AML-193 (cell line): ENCODE measurements at places on chromosomes 4 and X.

DNA sequence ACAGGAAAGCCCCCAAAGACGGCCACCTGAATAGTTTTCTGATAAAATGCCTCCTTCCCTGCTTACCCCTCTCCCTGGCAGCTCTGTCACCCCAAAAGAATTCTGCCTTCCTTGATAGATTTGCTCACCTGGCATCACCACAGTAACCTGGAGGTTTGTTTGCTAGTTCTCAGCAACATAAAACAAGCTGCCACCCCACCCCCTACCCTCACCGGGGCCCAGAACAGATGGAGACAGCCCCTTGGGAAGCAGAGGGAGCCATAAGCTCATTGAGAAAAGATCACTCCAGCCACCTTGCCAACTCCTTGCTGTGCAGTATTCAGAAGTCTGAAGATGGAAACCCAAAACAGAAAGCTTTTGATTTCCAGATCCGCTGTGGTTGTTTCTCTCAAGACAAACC lies 108.6 kb downstream of the DHX15 start:
- no peak for DNase-seq

DNA sequence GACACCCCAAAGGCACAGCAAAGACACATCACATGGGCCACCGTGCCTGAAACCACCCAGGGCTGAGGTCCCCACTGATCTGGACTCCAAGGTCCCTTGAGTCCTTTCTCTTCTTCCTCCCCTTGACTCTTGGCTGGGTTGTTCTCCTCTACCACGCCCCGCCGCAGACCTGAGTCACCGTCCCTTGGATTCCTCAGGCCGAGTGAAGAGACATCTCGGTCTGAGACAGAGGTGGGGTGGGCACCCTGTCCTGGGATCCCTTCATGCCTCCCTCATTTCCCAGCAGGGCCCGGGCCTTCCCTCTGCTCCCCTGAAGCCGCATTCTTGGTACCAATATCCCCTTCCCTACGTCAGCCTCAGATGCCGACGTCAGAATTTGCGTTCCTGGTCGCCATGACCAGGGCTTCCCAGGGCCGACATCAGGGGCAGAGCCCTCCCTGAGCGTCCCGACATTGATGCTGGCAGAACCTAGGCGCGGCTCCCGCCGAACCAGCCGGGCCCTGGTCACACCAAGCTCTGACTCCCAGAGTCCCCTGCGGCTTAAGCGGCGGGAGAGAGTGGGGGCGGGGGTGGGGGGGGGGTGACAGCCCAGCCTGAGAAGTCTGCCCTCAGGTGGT lies 498 bp downstream of the MAGEA10 start:
- no peak for DNase-seq

DNA sequence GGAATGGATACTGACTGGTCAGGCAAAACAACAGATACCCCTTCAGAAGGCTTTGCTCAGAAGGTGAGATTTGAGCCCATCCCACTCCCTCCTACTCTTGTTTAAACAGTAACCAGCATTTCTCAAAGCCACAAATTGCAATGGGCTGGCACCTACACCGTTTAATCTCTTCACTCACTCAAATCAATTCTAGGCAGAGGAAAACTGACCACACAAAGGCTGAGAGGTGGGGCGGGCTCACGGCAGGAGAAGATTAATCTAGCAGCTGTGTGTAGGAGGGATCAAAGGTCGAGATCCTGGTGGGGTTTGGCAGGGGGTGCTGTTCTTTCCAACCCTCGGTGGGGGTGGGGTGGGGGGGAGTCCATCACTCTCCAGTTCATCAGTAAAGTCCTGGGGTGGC lies 622.4 kb downstream of the BCOR start:
- no peak for DNase-seq

DNA sequence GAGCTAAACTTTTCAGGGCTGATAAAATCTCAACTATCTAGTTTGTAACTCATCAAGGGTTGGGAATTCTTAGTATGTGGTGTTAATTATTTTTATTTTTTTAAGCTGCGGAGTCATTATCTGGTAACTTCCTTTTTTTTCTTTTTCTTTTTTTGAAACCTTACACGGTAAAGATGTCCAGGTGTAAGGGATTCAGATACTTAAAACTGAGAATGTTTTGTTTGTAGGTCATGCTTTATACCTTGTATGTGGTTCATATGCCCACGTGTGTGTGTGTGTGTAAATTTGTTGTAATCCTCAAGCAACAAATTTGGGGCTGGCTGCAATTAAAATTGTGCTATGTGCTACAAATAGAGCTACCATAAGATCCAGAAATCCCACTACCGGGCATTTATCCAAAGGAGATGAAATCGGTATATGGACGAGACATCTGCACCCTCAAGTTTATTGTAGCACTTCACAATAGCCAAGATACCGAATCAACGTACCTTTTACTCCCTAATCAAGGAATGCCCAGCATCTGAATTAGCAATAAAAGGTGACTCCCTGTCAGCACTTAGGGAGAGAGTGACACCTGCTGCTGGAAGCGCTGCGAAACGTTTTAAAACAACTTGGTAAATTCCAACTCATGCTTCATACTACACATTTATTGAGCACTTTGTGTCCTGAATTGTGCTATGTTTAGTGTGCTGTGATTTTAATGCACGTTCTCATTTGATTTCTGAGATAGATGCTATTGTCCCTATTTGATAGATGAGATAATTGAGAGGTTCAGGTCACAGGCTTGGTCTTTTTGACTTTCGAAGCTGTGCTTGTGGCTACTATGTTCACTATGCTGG lies 16.1 kb downstream of the MSMO1 start:
- peak; percentile 16 for DNase-seq

- no peak for DNase-seq
These were observed 39.2 kb downstream of the TRIM2 start for GRCh38 chr4:153243468-153243867.

DNA sequence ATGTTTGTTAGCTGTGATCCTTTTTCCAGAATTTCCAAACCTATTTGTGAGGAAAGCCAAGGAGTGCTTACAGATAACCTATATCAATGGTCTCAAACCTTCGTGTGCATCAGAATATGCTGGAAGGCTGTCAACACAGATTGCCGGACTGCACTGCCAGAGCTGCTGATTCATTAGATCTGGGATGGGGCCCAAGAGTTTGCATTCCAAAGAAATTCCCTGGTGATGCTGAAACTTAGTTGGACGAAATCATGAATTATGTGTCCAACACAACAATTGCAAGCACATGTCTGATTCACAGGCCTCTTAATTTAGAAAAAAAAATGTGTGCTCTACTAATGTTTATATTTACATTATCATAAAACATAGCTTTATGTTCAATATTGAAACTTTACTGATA lies 544.0 kb upstream of the AMOT start:
- DNase-seq = no peak

DNA sequence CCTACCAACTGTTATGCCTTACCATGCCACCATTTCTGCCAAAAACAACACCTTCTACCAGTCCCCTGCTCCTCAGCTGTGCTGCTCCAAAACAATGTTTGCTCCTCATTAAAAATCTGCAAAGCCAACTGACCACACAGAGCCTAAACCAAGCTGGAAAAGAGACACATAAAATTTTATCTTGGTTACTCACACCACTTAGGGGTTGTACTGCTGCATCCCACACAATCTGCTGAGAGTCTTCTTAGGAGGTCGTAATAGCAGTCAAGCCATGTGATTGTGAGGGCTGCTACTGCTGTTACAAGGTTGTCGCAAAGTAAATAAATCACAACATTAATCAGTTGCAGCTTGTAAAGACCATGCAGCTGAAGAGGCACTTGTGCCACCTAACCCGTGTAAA lies 607.4 kb upstream of the FAM241A start:
- no peak for DNase-seq

- no peak for DNase-seq
These were observed 65.6 kb downstream of the ASB9 start for GRCh38 chrX:15204130-15204751.

GRCh38 chr4:169604131-169604900 lies 8.1 kb downstream of the NEK1 start:
- DNase-seq = peak; percentile 41

DNA sequence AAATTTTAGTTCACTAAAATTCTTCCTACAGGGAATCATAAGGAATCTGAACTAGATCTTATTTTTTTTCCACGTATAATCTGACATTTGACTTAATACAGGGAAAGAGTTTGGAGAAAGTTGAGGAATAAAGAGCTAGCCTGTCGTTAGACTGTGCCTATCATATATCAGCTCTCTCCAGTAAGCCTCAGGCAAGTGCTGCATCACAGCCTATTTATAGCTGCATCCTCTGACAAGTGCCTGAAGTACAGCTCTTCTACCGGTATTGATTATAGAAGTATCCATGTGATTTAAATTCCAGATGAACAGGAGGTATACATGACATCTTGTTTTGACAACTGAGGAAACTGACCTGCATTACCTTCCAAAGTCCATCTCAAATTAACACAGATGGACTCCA lies 248.9 kb downstream of the TLL1 start:
- no peak for DNase-seq

DNA sequence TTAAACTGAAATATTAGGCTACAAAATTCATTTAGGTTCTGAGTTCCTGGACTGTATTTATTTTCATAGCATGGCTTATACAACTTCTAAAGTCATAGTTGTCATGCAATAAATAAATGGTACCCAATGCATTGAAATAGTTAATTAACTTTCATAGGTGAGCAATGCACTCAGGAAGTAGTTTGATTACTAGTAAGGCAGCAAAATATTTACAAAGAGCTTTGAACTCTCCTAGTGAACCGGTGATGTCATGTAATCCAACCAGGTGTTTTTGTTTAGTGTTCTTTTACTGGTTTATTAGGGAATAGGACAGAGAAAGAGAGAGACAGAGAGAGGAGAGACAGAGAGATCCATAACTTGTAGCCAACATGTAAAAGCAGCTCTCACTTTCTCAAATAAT lies 228.6 kb upstream of the CTSO start:
- no peak for DNase-seq

DNA sequence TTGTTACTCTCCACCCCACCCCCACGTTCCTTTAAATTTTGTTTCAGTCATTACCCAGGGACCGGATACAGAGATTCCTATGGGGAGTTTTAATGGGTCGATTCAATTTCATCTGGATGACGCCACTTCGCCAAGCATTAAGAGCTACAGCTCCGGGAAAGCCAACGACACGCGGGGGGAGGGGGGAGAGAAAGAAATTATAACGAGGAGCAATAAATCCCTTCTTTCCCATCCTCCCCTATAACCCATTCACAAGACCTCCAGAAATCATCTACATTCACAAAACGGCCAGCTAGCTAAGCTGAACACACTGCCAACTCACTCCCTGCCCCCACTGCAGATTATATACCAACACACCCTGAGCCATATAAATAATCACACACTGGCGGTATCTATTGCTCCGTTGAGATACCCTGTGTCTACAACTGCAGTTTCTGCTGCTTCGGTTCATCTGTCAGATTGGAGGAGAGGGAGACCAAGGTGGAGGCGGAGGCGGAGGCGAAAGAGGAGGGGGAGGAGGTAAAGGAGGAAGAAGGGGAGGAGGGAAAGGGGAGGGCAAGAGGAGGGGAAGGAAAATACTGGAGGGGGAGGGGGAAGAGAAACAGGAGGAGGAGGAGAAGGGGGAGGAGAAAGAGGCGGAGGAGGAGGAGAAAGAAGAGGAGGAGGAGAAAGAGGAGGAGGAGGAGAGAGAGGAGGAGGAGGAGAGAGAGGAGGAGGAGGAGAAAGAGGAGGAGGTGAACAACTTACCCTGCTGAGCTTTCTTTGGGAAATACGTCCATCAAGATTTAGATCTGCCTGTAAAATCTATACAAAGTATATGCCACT lies 113.9 kb upstream of the VAMP7 start:
- DNase-seq = peak; percentile 24
